ENCODE measurements at places on chromosomes 16 and 17.

DNA sequence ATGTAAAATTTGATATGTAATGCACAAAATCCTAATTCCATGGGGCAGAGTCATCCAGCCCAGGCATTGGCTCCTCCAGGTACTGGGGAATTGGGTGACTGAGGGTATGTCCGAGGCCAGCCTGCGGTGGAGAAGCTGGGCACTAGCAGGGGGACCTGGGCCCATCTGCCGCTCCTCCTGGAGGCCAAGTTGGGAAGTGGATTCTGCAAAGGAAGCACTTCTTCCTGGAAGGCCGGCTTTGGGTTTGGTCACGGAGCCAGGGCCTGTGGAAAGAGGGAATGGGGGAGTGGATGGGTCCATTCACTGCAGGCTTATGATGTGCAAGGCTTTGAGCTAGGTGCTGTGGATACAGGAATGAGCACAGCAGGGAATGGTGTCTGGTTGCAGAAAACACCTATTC lies 85.8 kb downstream of the GNAO1 start:
- DNase-seq = no peak

DNA sequence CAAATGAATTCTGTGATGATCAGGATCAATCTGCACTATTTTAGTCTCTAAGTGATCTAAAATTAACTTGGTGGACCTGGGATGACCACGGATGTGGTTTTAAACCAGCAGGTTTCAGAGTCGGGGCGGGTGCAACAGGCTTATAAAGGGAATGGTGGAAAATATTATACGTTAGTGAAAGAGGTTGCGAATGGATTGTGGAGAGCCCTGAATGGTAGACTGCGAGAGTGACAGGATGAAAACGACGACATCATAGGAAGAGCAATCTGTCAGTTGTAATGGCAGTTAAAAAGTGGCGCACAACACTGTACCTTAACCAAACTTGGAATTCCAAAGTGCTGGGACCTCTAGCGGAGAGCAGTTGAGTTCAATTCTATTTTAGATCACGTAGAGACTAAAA lies 1.2 kb upstream of the CYB5B start:
- DNase-seq = no peak

- DNase-seq = no peak
These were observed 76.4 kb downstream of the TOX3 start for GRCh38 chr16:52470585-52470984.

DNA sequence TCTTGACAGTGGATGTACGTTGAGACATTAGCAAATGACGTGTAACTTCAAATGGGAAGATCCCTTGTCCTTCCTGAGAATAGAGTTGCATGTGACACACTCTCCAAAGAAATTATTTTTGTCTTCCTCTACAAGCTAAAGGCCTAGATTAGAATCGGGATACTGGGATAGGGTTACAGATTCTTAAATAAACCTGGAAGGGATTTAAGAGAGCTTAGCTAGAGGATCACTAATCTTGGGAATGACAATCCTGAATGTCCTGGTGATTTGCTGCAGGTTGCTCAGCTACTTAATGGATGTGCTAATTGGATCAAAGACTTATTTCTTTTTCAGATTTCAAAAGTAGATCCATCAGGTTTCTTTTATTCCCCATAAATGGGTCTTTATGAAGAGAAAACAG lies 101.9 kb downstream of the KCNJ2 start:
- DNase-seq = no peak

GRCh38 chr17:76923491-76923890 lies 55.3 kb downstream of the MGAT5B start:
- DNase-seq = no peak

DNA sequence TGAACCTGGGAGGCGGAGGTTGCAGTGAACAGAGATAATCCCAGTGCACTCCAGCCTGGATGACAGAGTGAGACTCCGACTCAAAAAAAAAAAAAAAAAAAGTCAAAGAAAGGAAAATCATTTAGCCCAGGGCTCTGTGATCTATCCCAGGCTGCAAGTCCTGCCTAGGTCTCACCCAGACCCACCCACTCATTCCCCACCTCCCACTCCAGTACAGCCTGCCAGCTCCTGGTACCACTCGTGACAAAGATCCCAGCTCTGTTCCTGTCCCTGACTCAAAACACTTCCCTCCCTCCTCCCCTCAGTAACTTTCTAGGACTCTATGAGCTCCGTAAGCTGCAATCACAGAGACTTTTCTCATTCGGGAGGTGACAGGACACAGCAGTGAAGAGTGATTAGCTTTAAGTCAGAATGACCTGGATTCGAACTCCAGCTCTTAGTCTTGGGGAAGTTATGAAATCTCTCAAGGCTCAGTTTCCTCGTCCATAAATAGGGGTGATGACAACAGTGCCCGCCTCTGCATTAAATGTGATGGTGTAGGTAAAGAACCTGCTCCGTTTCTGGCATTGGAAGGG lies 28.0 kb upstream of the MRPS23 start:
- no peak for DNase-seq

DNA sequence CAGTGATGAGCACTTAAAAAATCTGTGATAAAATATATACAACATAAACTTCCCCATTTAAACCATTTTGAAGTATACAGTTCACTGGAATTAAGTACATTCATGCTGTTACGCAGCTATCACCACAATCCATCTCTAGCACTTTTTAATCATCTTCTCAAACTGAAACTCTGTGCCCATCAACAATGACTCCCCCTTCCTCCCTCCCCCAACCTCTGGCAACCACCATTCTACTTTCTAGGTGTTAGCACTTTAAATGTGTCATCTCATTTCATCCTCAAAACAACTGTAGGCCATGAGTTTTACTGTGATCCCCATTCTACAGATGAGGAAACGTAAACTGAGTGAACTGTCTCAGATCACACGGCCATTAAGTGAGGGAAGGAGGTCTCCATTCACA lies 13.8 kb upstream of the TMEM98 start:
- DNase-seq = no peak

DNA sequence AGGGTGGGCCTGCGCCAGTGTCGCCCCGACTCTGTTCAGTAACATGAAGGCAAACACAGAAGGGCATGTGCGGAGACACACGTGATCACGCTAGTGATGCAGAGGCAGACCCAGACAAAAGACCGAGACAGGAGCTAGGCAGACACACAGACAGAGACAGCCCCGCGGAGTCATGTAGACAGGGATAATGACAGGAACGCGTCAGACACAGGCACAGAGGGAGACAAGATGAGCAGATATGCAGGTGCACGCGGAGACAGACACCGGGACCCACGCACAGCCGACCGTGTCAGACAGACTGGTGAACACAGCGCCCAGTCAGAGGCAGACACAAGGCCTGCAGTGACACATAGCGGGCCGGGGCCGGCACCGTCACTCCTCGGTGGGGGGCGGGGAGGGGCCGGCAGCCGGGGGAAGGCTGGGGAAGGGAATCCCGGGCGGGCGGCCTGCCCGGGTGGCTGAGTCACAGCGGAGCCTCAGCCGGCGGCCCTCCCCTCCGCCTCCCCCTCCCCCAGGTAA lies 7.4 kb downstream of the KDM6B start:
- peak; percentile 52 for DNase-seq

GRCh38 chr16:629185-629832 lies 1.5 kb upstream of the WFIKKN1 start:
- DNase-seq = no peak

- no peak for DNase-seq
These were observed 11.3 kb upstream of the STAC2 start for GRCh38 chr17:39236981-39237441.

DNA sequence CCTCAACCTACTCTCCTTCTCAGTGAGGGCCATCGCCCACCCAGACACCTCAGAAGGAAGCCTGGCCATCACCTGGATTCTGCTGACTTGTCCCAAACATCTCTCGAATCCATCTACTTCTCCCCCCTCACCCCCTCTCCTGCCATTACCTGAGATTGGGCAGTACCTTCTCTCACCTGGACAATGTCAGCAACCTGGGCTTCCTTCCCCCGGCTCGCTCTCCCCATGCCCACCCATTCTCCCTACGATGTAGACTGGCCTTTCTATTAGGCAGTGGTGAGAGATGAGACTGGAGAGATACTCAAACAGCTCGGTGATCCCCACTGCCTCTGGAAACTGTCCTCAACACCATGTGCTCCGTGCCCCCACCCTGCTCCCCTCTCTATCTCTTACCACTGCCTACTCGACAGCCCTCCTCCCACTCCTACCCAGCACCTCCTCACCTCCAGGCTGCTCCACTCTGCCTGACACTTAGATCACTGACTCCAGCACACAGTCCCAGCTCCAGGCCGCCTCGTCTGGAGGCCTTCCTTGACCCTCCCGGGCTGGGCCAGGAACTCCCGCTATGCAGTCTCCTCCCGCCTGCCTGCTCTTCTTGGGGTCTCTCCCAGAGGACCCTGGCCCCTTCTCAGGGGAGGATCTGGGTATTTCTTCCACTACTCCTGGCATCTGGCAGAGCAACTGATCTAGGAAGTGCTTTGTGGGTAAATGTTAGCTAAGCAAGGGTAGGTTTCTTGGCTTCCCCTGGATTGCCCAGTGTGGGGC lies 235.8 kb upstream of the NLRP1 start:
- no peak for DNase-seq

- DNase-seq = no peak
These were observed 2.8 kb upstream of the KSR1 start for GRCh38 chr17:27453471-27453870.

DNA sequence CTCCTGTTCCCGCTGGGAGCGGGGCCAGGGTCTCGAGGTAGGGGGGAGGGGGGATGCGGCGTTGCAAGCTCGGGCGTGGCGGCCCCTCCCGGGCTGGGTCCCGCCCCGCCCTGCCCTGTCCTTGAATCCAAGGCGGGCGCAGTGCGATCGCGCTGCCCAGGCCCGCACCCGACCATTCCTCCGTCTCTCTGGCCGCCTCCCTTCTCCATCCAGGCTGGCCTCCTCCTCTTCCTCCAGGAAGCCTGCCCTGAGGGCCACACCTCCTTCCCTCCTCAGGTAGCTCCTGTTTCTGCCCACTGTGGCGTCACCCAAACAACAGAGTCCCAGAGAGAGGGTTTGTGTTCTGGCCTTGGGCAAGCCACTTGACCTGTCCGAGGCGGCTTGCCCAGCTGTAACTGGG lies 43.0 kb upstream of the TAC4 start:
- DNase-seq = no peak

GRCh38 chr16:65394281-65394680 lies 272.4 kb upstream of the CDH11 start:
- no peak for DNase-seq

DNA sequence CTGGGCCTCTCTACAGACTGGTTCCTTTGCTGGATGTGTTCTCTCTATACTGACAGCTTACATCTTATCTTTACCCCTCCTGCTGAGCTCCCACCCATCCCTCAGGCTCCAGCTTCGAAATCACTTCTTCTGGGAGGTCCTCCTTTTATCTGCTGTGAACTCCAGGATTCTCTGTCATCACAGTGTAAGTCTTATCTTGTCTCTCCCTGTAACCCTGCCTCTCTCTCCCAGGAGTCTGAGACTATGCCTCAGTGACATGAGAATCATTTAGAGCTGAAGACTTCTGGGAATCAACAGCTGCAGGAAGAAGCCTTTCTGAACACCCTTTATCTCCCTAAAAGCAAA lies 148.1 kb upstream of the HS3ST3A1 start:
- no peak for DNase-seq

GRCh38 chr16:13070268-13070667 lies 168.9 kb downstream of the SHISA9 start:
- no peak for DNase-seq

DNA sequence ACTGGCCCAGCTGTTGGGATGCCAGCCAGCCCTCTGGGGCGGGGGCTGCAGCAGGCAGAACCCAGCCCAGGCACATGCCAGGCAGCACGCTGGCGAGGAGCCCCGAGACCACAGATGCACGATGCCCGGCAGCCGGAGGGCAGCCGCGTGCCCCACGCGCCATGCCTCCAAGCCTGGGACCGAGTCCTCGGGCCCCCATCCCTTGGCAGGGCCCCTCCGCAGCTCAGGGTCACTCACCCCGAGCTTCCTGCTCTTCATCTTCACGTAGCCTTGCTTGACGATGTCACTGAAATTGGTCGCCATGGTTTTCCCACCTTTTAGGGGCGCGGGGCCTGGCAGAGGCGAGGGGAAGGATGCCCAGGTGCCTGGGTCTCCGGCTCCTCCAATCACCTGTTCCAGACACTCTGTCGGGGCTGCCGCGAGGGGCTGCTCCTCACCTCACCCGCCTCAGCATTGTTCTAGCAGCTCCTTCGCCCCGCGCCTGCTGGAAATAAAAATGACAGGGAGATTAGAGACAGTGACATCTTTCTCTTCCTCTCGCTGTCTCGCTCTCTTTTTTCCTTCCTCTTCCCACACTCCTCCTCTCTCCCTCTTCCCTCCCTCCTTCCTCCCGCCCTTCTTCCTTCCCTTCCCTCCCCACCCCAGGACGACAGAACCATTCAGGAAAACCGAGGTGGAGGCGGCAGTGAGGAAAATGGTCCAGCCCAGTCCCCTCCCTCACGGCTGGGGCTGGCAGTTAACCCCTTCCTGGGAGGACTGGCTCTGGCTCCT lies 6.9 kb downstream of the DOK4 start:
- peak; percentile 35 for DNase-seq

GRCh38 chr16:84746875-84747274 lies 47.1 kb downstream of the USP10 start:
- no peak for DNase-seq

GRCh38 chr17:10513299-10514067 lies 4.9 kb downstream of the MYH1 start:
- no peak for DNase-seq

GRCh38 chr16:9072806-9073341 lies 18.6 kb upstream of the HAPSTR1 start:
- no peak for DNase-seq

DNA sequence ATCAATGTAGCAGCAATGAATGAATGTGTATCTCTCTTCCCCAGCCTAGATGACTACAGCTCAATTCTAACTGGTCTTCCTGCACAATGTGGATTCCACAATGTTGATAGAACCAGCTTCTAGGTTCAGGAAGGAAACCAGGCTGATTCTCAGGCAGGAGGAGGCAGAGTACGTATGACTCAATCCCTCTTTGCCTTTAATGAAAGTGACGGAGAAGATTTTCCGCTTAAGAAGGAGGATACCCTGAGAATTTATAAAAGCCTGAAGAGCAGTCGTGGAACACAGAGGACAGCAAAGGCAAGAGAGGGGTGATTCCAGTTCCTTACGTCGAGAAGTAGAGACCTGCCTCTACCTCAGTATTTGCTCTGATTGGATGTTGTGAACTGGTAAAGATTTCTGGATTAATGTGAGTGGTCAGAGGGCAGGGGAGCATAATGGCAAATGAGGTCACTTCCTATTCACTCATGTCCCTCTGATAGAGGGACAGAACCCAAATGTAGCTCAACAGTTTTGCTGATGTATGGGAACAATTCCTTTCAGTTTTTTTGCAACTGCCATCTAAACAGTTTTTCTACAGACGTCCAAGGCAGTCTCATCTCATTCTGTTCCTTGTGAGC lies 15.0 kb upstream of the SLC16A11 start:
- DNase-seq = no peak
